ENCODE measurements at places on chromosomes 7 and 10.

GRCh38 chr10:95920798-95921426 lies 13.1 kb downstream of the CC2D2B start:
- no peak for DNase-seq

GRCh38 chr10:48475943-48476278 lies 129.0 kb downstream of the ARHGAP22 start:
- DNase-seq, result no peak

DNA sequence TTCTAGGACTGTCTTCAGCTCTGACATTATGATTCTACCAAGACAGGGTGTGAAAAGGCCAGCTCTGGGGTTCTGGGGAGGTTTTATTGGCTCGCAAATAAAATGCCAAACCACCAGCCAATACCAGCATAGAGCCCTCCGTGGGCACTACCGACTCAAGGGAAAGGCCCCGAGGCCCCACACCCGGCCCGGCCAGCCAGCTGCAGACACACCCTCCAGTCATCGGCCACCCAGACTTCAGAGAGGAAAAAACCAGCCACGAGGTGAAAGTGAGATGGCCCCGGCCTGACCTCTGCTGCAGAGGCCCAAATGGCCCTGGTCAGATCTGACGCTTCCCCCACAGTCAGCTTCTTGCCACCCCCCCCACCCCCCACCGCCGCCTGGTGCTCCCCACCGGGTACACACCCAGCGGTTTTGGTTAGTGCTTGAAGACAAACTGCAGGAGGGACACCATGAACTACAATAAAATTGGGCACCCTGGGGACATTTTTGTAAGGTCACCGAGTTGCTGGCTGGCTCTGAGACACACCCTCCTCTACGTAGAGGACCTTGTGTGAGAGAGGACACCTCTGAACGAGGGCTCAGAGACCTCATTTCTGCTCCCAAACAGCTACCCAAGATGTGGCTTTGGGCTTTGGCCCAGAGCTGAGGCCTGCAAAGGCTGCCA lies 79.9 kb downstream of the PRKAG2 start:
- DNase-seq, result no peak

DNA sequence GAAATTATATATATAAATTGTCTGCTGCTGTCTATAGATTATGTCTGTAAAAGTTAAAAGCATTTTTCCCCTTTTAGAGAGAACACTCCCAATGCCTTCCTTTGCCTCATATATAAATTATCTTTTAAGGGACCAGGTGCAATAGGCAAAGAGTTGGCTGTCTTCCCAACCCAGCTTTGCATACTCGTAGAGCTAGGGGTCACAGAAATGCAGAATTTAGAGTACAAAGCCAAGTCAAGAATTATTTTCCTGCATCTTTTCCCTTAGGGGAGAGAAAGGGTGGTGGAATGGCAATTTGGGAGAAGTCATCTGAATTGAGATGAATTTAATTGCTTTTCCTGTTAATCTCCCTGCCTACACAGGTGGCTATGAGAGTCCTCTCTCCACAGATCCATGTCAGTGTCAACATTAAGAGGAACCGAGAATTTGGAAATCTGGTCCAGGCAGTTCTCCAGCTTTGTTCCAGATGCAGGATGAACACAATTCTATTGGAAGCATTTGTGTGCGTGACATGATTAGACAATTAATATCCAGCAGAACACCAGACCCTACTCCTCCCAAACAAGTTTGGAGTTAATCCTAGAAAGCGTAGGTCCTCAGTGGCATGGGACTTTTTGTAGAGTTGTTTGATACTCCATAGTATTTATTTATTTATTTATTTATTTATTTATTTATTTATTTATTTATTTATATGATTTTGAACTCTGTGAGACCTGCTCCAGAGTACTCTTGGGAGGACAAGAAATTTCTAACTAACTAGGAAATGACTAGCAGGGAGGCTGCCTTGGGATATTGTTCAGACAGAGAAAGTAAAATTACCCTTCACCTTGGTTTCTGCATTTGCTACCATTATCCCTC lies 80.3 kb upstream of the SKAP2 start:
- no peak for DNase-seq

Data from NCI-H1436 treated with DMSO at 0.1 percent for 48 hours (cell line).